PC-9 (cell line): ENCODE measurements at places on chromosomes 1 and 21. TPM values are rescaled to one million over a fixed set of nuclear protein-coding genes. Genes with fewer than 3 reads are reported as not detected.
A peak's percentile ranks its signal among the peaks of the same experiment; 100 is the strongest.

The CCDC181 gene
- 0.37 TPM in 1 of 2 replicates, not detected in the other for total RNA-seq

The MEAF6 gene
- total RNA-seq: 72.3 and 88.7 TPM in 2 replicates

GRCh38 chr1:109096120-109096519, 5.6 kb downstream of the TMEM167B start:
- no peak for DNase-seq

The DYNLT5 gene
- not detected in 2 replicates for total RNA-seq

The FALEC gene
- 0.94 and 2.1 TPM in 2 replicates for total RNA-seq

DNA sequence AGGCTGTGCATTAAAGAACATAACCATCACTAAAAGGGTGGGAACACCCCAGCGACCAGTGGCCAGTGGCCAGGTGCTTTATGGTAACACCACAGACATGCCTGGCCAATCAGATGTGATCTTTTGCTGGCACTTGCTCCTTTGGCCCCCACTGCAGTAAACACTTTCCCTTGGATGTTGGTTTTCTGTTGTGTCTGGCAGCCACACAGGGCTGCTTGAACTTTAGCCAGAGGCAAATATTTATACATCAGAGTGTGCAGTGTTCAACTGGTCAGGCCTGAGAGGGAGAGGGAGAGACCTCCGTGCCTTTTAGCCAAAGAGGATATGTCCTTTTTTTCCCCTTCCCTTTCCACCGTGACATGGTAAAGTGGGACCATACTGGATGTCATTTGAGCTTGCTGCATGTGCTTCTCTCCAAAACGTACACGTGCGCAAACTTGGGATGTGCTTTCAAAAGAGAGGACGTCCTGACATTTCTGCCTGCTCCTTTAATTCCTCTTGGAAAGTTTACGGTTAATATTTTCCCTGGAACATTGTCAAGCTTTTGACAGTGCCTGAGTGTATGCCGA, 101.2 kb downstream of the NFIA start:
- no peak for DNase-seq

DNA sequence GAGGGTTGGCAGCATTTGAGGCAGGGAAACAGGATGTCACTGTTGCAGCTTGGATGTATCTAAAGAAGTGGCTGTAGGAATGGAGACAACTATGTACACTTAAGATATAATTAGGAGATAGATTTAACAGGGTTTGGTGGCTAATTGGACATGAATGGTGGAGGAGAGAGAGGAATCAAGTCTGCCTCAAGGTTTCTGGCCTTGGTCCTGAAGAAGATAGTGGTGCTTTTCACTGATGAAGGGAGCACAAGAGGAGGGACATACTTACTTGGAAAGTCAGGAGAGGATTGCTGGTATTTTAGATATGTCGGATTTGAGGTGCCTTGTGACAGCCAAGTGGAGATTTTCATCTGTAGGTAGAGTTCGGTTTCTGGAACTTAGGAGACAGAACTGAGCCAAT, 123.9 kb downstream of the ST6GALNAC3 start:
- DNase-seq: no peak

GRCh38 chr1:119147661-119148090, 7.2 kb upstream of the WARS2 start:
- no peak for DNase-seq

DNA sequence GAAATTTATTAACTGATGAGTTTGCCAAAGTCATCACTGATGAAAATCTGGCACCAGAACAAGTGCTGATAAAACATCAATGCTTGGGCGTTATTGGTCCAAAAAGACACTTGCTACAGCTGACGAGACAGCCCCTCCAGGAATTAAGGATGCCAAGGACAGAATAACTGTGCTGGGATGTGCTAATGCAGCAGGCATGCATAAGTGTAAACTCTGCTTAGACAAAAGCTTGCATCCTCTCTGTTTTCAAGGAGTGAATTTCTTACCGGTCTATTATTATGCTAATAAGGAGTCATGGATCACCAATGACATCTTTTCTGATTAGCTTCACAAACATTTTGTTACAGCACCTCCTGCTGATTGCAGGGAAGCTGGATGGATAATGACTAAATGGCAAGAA, 402.0 kb downstream of the LTN1 start:
- DNase-seq: no peak

GRCh38 chr21:15638856-15639549, 90.8 kb upstream of the USP25 start:
- peak; percentile 48 for DNase-seq

DNA sequence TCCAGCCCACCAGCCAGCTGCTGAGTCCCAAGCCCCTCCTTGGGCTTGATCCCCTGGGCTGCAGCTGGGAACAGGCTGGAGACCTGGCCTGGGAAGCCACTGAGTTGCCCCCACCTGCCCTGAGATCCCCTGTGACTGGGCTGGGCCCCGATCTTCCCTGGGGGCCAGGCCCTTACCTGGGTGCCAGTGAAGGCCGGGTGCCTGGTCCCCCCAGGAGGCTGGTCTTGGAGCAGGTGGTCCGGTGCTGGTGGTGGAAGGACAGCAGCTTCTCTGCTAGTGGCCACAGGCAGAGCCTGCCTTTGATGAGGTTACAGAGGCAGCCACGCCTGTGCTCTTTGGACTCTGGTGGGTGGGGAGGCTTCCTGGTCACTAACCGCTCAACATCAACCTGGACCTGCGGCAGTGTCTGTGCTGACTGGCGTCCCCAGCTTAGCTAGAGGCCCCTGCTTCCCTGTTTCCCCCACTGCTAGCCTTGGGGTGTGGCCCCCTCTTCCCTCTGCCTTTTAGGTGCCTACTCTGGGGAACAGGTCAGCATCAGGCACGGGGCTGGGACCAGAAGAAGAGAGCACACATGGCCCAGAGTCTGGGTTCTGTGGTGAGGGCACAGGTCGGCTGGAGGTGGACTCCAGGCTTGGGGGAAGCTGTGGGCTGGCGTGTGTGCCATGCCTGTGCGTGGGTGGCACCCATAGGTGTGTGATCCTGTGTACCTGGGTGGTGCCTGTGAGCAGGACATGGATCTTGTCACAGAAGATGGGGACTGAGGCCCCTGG, at the start of gene EPS8L3:
Gene EPS8L3, minus strand, starts transcription at position 278 of the 770 bp plus-strand sequence. CDS start 2,174 bp downstream, outside the sequence.
- no peak for DNase-seq

GRCh38 chr1:180185281-180185680, 30.6 kb downstream of the QSOX1 start:
- no peak for DNase-seq

DNA sequence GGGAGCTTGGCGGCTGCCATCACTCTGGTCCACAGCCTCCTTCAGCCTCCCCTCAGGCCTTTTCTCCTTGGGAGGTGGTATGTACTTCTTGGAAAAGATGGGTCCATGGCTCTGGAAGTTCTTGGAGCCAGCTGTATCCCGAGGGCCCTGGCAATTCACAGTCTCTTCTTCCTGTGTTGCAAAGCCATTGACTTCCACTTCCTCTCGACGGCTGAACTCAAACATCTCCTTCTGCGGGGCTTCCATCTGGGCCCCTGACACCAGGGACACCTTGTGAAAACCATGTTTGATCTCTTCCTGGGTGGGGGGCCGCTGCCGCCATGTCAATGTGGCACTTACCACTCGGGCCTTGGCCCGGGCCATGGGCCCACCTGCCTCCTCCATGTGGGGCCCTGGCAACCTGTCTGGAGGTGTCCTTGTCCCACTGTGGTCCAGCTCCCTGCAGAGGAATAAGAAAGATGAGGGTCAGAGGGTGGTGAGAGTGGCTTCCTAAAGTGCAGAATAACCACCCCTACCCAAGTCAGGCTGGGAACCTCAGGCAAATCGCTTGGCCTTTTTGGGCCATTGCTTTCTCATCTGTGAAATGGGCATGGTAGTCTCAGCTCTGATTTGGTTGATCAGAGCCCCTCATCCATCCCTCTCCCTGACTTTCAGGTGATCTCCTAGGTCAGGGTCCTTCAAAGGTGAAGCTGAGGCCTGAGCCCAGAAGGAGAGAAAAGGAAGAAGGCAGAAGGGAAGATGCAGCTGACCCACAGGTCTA, 7.5 kb downstream of the CRYBG2 start:
- DNase-seq: no peak

- DNase-seq: no peak
Observed at GRCh38 chr21:46182548-46183336, 1.5 kb downstream of the SPATC1L start.

DNA sequence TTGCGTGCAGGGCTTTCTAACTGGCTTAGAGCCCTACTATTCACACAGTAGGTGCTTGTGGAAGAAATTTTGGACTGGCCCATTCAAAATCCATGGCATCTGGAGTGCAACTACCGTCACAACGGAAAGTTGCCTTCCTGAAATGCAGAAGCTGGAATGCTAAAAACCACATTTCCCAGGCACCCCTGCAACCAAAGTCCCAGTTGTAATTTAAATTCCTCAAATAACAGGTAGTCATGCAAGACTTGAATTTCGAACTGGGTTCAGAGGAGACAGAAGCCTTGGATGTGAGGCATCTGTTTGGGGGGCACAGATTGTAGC, 186.7 kb downstream of the TOMM20 start:
- no peak for DNase-seq

The HES3 gene
- total RNA-seq: not detected in 2 replicates

DNA sequence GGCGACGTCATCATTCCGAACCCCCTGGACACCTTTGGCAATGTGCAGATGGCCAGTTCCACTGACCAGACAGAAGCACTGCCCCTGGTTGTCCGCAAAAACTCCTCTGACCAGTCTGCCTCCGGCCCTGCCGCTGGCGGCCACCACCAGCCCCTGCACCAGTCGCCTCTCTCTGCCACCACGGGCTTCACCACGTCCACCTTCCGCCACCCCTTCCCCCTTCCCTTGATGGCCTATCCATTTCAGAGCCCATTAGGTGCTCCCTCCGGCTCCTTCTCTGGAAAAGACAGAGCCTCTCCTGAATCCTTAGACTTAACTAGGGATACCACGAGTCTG, 10.0 kb downstream of the PROX1 start:
- no peak for DNase-seq

The OR2T5 gene
- not detected in 2 replicates for total RNA-seq

DNA sequence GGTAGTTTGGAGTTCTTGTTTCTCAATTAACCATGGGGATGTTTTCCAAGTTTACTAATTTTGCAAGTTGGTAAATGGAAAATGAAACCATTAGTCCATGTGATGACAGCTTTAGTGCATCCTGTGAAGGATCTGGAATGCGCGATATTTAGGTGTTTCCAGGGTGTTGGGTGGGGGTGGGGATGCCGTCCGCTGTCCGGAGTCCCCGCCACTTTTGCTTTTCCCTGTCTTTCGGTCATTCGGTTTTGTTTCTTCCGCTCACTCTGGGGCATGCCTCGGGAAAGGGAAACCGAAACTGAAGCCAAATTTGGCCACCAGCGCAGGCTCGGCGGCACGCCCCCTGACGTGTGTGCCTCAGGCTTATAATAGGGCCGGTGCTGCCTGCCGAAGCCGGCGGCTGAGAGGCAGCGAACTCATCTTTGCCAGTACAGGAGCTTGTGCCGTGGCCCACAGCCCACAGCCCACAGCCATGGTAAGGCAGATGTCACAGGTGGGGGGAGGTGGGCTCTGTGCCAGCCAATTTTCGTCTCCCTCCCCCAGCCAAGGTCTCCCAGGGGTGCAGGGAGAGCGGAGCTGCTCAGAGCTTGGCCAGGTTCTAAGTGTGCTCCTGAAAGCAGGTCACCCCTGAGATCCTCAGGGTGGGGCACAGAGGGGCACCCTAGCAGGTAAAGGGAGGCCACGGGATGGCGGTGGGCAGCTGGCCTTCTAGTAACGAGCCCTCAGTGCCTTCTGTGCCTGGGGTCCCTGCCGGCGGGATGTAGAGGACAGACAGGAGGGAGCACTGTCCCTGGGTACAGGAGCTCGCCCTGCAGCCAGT, at the start of gene ISG15:
Gene ISG15, plus strand, starts transcription at position 393 of the 817 bp plus-strand sequence. Its CDS starts 77 bp downstream, at position 470.
- peak; percentile 74 for DNase-seq

DNA sequence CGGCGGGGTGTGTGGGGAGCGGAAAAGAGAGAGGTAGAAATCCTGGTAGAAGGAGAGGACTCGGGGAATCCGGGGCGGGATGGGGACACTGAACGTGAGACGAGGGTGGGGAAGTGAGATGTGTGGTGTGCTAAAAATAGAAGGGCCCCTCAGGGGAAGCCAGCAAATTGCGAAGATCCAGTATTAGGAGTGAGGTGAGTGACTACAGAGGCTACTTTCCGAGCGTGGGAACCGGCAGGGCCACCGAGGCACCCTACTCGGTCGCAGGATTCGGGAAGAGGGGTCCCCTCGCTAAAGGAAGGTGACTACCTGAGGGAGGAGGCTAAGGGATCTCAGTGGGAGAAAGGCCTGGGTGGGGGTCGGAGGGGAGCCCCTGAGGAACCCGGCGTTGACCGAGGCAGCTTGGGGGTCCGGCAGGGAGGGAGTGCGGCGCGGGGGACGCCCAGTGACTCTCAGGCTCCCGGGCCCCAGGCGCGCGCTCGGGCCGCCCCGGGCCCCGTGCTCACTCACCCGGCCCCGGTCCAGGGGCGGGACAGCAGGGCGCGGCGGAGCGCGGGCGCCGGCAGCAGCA, 318 bp downstream of the ALDH4A1 start:
- DNase-seq: no peak

The DDR2 gene
- 0.05 and 0.35 TPM in 2 replicates for total RNA-seq

DNA sequence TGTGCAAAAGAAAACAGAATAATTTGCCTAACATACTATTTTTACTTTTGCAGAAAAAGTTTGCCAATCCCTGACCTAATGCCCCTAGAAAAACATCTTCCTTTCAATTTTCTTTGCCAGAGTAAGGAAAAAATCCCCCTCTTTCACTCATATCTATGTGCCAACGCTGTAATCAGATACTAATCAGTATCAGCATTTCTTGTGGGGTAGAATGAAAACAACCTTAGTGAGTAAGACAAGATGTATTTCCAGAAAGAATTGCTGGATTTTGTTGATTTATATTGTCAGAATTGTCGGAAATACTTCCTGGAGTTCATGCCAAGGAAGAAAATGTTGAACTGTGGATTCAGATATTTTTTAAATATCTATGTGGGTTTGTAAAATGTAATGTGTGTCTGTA, 1893.8 kb downstream of the NCAM2 start:
- DNase-seq: peak; percentile 61

DNA sequence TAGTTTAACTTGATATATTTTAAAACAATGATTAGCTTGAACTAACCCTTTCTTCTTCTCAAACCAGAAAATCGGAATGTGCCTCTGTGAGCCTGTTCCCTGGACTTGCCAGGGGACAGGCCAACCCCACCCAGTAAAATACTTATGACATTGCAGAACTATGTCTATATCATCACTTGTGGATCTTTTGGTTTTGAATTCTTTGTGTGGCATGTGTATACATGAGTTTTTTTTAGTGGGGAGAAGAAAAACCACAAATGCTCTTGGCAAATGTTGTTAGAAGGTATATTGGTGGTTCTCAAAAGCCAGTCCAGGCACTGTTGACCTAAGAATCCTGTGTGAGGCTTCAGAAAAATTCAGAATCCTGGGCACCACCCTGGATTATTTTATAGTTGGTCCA, 347.4 kb downstream of the SIPA1L2 start:
- DNase-seq: no peak

- no peak for DNase-seq
Observed at GRCh38 chr21:44552136-44552535, 831 bp upstream of the KRTAP10-2 start.

The CASP9 gene
- 12.4 and 16.6 TPM in 2 replicates for total RNA-seq

GRCh38 chr1:158496374-158496773, 24.4 kb downstream of the OR10R2 start:
- DNase-seq: no peak

The RGSL1 gene
- not detected in 2 replicates for total RNA-seq
